ENCODE measurements at places on chromosomes 5 and 9.

GRCh38 chr9:110152704-110153374 lies 55.1 kb downstream of the C9orf152 start:
- no peak for DNase-seq

DNA sequence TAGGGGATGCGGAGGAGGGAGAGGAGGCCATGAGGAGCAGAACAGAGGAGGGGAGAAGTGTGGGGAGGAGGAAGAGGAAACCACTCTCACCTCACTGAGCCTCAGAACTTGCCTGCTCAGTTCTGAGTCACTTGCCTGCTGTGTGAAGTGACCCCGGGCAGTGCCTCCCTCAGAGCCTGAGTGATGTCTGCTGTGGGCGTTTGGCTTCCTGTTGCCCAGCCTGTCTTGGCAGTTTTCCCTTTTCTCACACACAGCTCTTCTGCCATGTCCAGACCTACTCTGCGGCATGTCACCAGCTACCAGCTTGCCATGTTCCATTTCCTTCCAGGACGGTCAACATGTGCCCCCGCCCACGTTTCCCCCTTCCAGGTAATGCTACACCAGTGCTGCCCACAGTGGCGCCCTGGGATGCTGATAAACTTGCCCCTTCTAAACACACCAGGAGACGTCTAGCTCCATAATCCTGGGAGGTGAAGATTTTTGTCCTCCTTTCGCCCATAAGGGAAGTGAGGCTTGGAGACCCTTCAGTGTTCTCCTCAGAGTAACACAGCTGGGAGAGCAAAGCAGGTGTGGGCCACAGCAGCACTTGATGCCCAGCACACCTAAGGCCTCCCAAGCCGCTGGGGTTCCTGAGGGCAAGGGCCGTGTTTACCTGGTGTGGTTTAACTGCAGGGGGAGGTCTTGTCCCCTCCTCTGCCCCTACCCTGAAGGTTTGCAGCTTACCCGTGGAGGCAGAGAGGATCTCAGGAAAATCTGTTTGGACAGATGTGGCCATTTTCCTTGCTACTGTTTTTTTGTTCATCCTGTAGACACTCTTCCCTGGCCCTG lies 63.8 kb upstream of the RNF130 start:
- no peak for DNase-seq

GRCh38 chr5:97420646-97421045 lies 237.6 kb upstream of the RIOK2 start:
- DNase-seq, result no peak

DNA sequence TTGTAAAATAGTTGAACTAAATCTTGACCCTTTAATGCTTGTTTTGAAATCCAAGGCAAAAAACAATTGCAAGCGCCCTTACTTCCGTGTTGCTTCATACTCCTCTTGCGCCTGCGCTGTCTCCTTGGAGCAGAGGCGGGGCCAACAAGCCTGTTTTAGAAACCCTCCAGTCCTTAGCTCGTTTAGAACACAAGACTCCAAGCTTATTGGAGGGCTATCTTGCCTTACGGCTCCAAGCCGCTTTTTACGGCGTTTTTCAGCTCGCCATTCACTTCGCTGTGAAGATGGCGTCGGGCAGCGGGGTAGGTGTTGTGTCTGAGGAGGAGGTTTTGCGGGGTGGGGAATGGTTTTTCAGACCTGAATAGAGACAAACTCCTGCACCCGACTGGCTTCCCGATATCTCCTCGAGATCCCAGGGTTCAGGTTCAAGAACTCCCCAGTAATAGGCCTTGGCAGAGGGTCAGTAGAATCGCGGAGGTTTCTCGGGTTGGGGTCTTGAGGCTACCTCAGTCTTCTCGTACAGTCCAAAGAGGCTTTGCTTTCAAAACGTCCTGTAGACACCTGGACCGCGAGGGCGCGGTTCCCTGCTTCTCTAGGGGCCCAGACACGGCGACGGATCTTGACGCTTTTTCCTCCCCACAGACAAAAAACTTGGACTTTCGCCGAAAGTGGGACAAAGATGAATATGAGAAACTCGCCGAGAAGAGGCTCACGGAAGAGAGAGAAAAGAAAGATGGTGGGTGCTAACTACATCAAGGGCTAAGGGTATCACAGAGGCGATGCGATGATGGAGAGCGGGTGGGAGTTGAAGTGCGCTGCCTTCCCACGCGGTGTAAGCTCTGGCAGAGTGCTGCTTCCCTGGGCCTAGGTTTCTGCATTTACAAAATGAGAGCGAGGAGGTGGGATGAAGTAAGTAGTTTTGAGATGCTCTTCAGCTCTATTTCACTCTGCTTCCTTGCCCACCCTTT lies at the start of gene ZMAT2:
TSS of gene ZMAT2 (plus strand) at position 271 of the 968 bp plus-strand sequence. CDS start at position 285, 14 bp downstream.
- DNase-seq, result peak; percentile 88

GRCh38 chr9:131747352-131747751 lies 7.5 kb upstream of the RAPGEF1 start:
- no peak for DNase-seq

DNA sequence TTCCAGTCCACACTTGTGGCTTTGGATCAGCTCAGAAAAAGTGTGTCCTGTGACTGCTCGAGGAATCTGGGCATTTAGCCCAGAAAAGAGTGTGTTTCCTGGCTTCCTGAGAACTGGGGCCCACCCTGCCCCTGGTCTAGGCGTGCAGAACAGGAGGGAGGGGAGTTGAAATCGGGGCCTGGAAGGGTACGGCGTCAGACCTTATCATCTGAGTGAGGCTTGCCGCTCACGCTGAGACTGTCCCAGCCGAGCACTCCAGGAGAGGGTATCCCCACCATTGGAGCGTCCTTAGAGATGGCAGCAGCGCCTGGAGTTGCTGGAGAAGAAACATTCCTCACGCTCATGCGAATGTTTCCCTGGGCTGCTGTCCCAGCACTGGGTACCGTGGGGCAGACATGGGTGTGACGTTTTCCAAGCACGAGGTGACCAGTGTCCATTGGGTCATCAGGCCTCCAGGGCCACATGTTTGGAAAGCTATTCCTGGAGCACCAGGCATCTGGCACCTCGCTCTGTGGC lies 22.5 kb downstream of the NEK6 start:
- no peak for DNase-seq

- DNase-seq, result no peak
Observed at GRCh38 chr9:80385246-80385645, 813.5 kb downstream of the TLE4 start.

DNA sequence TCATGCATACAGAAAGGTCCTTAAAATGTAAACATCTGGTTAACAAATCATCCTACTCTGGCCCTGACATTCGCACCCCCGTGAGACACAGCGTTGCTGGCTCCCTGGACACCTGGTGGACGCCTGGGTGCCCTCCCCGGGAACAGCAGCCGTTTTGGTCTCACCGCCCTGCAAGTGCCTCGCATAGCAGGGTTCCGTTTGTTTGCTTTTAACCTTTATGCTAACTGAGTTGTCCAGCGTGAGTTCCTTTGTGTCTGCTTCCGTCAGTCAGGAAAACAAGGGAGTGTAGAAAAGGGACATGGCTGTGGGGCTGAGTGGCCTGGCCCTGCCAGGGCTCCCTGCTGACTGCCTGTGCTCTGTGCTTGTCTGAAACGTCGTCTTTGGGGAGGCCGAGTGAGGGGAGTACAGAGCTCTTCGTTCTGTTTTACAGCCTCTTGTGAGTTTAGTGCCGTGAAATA lies 91.8 kb upstream of the CACNA1B start:
- DNase-seq, result no peak

DNA sequence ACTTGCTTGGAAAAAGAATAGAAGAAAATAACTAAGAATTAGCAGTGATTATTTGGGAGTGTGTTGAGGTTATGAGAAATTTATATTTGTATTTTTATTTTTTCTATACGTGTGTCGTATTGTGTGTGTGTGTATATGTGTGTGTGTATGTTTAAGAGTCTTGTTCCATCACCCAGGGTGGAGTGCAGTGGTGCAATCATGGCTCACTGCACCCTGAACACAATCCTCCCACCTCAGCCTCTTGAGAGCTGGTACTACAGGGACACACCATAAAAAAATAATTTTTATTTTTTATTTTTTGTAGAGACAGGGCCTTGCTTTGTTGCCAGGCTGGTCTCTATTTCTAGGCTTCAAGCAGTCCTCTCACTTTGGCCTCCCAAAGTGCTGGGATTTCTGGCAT lies 643.8 kb downstream of the PDE4D start:
- DNase-seq, result no peak

DNA sequence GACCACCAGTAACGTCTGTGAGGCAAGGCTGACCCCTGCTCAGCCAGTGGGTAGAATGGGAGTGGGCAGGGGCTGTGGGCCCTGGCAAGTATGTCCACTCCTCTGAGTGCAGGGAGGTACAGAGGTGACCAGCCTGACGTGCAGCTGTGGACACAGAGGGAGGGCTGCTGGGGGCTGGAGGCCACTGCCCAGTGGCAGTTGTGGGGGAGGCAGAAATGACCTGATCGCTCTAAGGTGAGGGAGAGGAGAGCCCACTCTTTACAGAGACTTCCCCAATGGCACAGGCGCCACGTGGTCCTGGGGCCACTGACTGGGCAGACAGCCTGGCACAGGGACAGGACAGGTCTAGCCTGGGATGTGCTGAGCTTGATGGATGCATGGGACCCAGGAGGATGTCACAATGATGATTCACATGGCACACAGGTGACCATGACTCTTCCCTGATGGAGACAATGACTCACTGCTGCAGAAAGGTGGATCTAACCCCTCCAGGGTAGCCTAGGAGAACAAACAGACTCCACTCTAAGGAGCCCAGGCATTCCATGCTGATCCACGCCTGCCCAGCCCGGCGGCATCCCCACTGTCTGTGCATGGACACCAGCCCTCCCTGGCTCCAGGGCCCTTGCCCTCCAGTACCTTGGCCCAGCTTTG lies 7.7 kb downstream of the LPCAT1 start:
- DNase-seq, result peak; percentile 2

- no peak for DNase-seq
Observed at GRCh38 chr5:81140943-81141342, 92.2 kb upstream of the CKMT2 start.

All from T-helper 17 cell (primary cell).